Activated CD8-positive, alpha-beta T cell treated with anti-CD3 and anti-CD28 coated beads, Interleukin-2, amount 10 ng/mL, durations not matched to agents 7 days and 5 days (primary cell): ENCODE measurements at places on chromosomes 4 and X. TPM values are rescaled to one million over a fixed set of nuclear protein-coding genes. Genes with fewer than 3 reads are reported as not detected.

The C4orf50 gene
- 0.13 TPM for total RNA-seq

The IL15 gene
- total RNA-seq = 0.91 TPM

The KLHL5 gene
- 17.0 TPM for total RNA-seq

The MAB21L2 gene
- not detected for total RNA-seq

The IL2 gene
- total RNA-seq = not detected

The DCHS2 gene
- total RNA-seq = not detected

The TMEM255A gene
- not detected for total RNA-seq

The SASH3 gene
- 286 TPM for total RNA-seq

The MPP1 gene
- total RNA-seq = 69.4 TPM

The TMEM33 gene
- total RNA-seq = 59.9 TPM

The LONRF3 gene
- total RNA-seq = 0.26 TPM

The TLL1 gene
- total RNA-seq = not detected

The ITM2A gene
- total RNA-seq = 74.3 TPM

The C1QTNF7 gene
- total RNA-seq = not detected

The NPY1R gene
- total RNA-seq = not detected

The TBC1D8B gene
- total RNA-seq = 0.40 TPM

The PDZD4 gene
- total RNA-seq = 0.10 TPM

The ARMCX4 gene
- 1.5 TPM for total RNA-seq

The ARAP2 gene
- 35.5 TPM for total RNA-seq

The REPS2 gene
- total RNA-seq = not detected

The RHOXF1 gene
- not detected for total RNA-seq

The GPR82 gene
- 0.53 TPM for total RNA-seq

The CT45A10 gene
- not detected for total RNA-seq

The SEL1L3 gene
- total RNA-seq = 65.5 TPM

The UFSP2 gene
- total RNA-seq = 20.3 TPM

The SPRY1 gene
- 50.7 TPM for total RNA-seq

The FAM47E gene
- total RNA-seq = not detected

The SOWAHD gene
- 1.4 TPM for total RNA-seq

The MAGEA12 gene
- total RNA-seq = not detected
